ENCODE measurements at places on chromosomes 12 and 14.

DNA sequence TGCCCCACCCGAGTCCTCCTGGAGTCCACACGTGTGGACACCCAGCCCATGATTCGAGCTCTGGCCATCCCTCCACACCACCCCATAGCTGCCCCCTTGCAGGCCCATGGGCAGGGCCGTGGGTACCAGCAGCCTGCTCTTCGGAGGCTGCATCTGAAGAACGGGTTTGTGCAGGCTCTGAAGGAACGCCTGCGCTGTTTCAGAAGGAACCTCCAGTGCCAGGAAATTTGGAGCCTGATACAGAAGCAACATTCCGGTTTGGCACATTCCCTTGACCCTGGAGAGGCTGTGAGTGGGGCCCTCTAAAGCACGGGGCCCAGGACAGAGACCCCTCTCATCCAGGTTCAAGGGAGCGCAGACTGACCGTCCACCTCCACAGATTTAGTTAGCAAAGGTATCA lies 57.0 kb downstream of the ZNF664 start:
- no peak for DNase-seq

DNA sequence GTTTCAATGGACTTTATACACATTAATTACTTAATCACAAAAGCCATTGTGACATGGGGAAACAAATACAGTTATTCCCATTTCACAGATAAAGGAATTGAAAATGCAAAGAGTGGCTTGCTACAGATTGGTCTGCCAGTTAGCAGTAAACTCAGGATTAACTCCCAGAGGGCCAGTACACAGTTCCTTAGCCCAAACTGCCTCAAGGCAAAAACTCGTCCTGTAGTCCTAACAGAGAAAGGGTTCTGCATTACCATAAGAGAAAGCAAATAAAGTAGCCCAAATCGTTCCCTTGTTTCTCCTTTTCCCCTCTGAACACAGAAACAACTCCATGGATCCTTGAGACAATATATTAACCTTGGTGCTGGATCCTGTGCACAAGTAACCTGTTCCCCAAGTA lies 274.4 kb downstream of the LRIG3 start:
- DNase-seq = no peak

DNA sequence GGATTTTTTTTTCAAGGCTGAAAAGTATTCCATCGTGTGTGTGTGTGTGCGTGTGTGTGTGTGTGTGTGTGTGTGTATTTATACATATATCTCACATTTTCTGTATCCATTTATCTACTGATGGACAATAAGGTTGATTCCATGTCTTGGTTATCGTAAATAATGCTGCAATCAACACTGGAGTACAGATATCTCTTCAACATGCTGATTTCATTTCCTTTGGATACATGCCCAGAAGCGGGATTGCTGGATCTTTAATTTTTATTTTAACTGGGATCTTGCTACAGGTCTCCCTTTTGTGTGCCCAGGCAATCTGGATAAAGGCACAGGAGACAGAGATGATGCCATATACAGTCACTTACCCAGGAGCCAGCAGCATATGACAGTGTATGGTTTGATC lies 338.1 kb downstream of the SOX5 start:
- no peak for DNase-seq

DNA sequence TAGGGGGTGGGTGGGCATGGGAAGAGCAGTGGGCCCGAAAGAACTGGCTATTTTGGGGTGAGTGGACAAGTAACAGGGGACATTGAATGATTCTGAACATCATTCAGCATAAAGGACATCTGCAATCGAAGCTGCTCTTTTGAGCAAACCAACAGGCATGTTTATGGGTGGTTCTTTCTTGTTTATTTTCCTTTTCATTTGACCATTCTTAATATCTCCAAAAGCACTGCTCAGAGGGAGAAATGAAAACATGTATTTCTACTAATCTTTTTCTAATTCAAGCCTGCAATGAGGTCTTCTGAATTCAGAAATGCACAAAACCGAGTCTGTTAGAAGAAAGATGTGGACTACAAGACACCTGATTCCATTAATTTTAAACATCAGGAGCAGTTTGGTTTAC lies 54.0 kb downstream of the NUAK1 start:
- no peak for DNase-seq

- no peak for DNase-seq
These were observed 1.0 kb downstream of the HOMEZ start for GRCh38 chr14:23284654-23285529.

DNA sequence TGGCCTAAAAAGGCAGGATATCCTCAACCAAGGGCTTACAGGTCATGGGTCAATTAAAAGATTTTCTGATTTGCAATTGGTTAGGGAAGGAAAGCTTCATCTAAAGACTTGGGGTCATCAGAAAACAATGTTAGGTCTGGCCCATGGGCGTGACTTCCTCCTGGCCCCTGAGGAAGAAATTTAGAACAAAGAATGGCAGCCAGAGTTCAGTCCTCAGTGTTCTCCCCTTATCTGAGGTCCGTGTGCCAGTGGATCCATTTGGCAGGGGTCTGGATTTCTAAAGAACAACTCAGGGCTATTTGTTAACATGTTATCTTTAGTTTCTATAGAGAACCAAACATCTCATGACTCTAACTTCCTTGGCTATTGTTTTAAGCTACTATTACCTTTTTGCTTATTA lies 27.8 kb upstream of the NFYB start:
- DNase-seq = no peak

GRCh38 chr12:6550294-6551062 lies 5.4 kb downstream of the IFFO1 start:
- DNase-seq = peak; percentile 83

GRCh38 chr12:28620281-28620680 lies 430.0 kb downstream of the CCDC91 start:
- DNase-seq = no peak

DNA sequence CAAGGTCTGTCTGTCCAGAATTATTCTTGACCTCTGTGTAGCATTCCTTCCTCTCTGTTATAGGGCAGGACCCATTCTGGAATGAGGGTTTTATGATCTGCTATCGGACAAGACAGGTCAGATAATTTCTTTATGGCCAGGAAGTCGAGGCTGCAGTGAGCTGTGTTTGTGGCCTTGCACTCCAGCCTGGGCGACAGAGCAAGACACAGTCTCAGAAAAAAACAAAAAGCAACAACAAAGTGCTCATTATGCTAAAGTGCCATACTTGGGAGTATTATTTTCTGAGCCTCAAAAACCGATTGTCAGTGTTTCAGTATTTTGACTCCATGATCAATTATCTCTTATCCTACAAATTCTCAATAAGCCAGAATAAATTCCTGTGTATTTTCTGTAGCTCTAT lies 4.1 kb downstream of the CIPC start:
- no peak for DNase-seq

DNA sequence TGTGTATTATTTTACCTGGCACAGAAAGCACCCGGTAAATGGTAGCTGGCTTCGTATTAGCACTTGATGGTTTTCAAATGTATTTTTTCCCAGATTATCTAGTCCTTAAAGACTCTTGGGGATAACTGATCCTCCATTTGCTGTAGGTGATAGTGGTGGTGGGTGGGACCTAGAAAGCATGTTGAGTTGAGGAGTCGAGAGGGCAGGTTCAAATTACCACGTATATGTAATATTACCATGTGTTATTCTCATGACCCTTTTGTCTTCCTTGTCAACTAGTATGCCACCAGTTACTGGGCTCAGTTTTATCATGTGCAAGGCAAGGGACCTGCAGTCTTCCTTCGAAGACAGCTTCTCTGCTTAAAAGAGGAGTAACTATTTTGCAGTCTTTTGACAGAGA lies 1.8 kb downstream of the GLRX5 start:
- no peak for DNase-seq

GRCh38 chr12:63406781-63407180 lies 255.8 kb upstream of the AVPR1A start:
- no peak for DNase-seq

GRCh38 chr12:90959032-90959431 lies 4.1 kb upstream of the CCER1 start:
- DNase-seq = no peak

DNA sequence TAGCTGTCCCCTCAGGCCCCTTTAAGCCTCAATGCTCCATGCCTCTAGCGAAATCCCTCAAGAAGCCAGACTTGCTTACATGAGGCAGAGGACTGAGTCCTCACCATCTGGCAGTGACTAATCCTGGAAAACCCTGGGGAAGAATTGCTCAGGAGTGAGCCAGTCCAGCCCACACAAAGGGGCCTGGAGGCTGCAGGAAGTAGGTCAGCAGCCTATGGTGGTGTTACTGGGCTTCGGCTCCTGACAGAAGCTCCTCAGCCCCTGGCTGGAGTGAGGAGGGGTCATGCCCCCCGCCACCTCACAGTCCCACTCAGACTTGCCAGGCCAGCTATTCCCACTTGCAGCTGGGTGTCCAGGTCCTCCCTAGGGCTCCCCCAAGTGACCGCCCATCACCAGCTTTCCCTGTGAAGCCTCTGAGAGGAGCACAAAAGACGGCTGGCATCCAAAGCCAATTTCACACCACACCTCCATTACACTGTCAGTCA lies 250.5 kb downstream of the DPF3 start:
- no peak for DNase-seq

GRCh38 chr14:77186911-77187648 lies 5.5 kb downstream of the TMEM63C start:
- no peak for DNase-seq

DNA sequence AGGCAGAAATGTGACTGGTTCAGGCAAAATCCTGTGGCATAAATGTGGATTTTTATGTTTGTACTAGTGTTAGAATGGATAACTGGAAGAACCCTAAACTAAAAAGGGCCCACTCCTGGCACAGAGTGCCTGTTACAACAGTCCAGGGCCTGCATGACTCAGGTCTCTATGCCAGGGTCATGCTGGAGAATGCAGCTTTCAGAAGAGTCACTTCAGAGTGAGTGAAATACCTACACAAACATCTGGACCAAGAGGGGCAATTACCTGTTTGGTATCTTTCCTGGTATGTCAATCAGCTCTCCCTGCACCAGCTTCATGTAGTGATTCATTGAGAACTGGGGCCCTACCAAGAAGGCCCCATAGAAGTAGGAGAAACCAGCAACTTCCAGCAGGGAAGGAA lies 10.0 kb downstream of the EMG1 start:
- no peak for DNase-seq

DNA sequence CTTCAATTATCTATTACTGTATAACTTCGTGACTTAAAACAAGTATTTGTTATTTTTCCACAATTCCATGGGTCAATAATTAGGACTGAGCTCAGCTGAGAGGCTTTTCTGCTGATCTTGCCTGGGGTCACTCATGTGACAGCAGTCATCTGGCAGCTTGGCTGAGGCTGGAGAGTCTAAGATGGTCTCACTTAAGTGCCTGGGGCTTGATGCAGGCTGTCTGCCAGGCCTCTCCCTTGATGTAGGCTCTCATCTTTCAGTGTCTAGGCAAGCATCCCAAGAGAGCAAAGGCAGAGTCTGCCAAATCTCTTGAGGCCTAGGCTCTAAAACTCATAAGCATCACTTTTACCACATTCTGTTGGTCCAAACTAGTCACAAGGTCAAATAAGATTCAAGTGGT lies 93.2 kb downstream of the NKX2-1 start:
- DNase-seq = no peak

- no peak for DNase-seq
These were observed 255.8 kb downstream of the CCDC91 start for GRCh38 chr12:28446031-28446430.

- DNase-seq = no peak
These were observed 140.1 kb downstream of the DHRS2 start for GRCh38 chr14:23776296-23776695.

- DNase-seq = peak; percentile 85
These were observed 19.6 kb downstream of the POMT2 start for GRCh38 chr14:77301103-77301502.

DNA sequence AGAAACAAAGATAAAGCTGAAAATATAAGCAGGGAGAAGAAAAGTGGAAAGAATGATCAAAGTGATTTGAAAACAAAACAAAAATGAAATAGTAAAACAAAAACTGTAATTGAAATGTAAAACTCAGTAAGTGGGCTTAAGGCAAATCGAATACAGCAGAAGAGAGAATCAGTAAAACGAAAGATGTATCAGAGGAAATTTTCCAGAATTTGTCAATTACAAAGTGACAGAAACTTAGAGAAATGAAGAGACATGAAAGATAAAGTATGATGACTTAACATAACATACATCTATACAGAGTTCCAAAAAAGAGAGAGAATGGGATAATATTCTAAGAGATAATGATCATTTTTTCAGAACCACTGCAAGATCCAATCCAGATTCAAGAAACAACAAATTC lies 10.5 kb downstream of the ZFC3H1 start:
- DNase-seq = no peak

GRCh38 chr12:90250766-90251165 lies 542.1 kb upstream of the ATP2B1 start:
- DNase-seq = no peak

- DNase-seq = no peak
These were observed 154.3 kb upstream of the CCND2 start for GRCh38 chr12:4119157-4119761.

- no peak for DNase-seq
These were observed 5.3 kb downstream of the DYRK4 start for GRCh38 chr12:4567073-4567881.

DNA sequence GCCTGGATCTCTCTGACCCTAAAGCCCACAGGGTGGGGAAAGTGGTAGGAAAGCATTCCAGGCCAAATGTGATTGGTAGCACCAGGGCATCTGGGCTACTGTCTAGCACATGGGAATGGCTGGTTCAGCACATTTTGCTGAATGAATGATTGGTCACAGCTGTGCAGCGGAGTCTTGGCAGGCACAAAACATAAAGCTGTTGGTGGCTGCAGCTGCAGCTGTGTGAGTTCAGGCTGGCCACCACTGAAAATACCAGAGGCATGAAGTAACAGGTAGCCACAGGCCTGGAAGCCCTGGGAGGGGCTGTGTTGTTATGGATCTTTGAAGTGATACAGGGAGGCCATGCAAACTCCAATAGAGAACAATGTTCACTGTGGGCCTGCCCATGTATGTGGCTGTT lies 72.7 kb downstream of the MYRFL start:
- no peak for DNase-seq
